ENCODE measurements at places on chromosomes 1 and 21.
A peak's percentile ranks its signal among the peaks of the same experiment; 100 is the strongest.

- DNase-seq: peak; percentile 49
Measured at GRCh38 chr1:24745711-24746413, 615 bp downstream of the CLIC4 start.

DNA sequence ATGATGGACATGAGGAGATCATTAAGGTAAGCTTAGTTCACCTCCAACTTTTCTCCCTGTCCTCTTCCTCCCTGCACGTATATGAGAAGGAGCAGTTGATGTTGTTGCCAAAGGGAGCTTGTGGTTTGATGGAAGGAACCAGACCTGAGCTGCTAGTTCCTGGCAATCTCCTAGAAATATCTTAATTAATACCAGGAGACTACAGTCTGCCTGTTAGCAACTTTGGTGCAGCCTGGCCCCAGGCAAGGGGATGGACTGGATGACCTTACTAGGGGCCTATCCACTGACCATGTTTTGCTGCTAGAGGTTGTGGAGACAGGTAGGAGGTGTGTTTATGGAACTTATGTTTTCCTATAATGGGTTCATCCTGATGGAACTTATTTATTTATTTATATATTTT lies 22.6 kb downstream of the TUFT1 start:
- DNase-seq: no peak

DNA sequence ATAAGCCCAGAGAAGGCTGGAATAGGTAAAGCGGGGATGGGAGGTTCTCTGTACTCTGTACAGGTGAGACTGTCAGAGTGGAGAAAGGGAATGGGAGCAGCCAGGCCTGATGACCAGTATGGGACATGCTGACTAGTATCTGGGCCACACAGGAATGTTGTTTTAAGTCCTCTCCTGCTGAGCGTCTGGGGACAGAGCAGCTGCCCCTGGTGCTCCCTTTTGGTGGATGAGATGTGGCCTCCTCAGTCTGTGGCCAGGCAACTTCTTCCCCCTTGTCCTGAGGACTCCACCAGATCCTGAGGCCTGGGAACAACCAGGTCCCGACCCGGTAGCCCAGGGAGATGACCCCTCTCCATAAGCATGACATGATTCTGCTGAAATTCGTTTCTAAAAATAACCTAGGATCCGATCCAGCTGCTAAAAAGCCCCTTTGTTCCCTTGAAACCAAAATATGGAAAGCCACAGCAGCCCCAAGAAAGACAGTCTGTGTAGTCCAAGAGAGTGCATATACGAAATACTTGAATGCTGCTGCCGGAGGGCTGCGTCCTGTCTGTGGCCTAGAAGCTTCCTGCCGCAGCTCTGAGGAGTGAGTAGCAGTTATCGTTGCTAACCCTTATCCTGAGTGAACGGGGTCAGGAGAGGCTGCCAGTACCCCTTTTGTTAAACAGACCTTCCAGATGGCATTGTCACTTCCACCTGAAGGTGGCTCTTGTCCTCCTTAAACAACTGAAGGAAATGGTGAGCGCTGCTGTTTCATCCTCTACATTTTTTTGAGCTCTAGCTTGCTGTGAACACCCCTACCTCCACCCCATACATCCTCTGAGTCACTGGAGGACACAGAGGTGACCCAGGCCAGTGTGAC lies 47.1 kb downstream of the ATP2B4 start:
- DNase-seq: peak; percentile 65

- no peak for DNase-seq
Measured at GRCh38 chr1:44346878-44347277, 8.2 kb downstream of the ERI3 start.

GRCh38 chr1:170804879-170805278 lies 130.5 kb upstream of the MROH9 start:
- no peak for DNase-seq

GRCh38 chr1:183361081-183361480 lies 57.1 kb downstream of the NMNAT2 start:
- no peak for DNase-seq

GRCh38 chr1:164240081-164240480 lies 318.9 kb upstream of the PBX1 start:
- DNase-seq: no peak

DNA sequence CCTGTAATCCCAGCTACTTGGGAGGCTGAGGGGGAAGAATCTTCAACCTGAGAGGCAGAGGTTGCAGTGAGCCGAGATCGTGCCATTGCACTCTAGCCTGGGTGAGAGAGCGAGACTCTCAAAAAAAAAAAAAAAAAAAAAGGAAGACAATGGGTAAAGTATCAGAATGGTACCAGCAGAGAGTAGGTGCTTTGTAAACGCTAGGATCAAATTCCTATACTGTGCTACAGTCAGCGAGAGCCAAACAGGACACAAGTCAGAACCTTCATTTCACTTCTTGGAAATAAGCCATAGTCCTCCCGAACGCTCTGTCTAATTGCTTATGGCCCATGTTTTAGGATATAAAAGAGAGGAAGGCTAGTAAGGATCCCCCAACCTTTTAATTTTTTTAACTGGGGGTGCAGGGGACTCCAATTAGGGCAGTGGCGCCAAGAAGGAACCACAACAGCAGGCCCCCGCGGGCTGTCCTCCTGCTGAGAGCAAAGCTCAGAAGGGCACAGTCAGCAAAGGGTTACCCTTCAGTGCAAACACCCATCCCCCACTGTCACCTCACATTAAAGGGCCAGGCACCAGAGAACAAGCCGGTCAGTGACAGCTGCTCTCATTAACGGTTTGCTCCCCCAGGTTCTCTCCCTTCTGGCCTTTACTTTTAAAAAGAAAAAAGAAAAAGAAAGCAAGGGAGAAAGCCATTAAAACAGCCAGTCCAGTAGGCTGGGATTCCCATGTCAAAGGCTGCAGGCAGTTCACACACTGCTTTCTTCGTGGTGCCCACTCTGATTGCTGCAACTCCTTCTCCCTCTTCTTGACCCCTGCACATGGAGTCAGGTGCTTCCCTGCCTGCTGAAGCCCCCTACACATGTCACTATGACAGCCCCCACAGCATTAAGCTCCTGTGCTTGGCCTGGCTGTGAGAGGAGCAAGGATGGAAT lies 69.4 kb downstream of the PLPP3 start:
- DNase-seq: no peak

- DNase-seq: no peak
Measured at GRCh38 chr1:185533596-185533995, 200.6 kb upstream of the HMCN1 start.

GRCh38 chr1:73644198-73644597 lies 553.8 kb downstream of the LRRIQ3 start:
- no peak for DNase-seq
